NCI-H187 treated with DMSO at 0.1 percent for 48 hours (cell line): ENCODE measurements at places on chromosomes 16 and 17.

GRCh38 chr17:50690887-50691549, 16.7 kb downstream of the ANKRD40 start:
- no peak for DNase-seq

DNA sequence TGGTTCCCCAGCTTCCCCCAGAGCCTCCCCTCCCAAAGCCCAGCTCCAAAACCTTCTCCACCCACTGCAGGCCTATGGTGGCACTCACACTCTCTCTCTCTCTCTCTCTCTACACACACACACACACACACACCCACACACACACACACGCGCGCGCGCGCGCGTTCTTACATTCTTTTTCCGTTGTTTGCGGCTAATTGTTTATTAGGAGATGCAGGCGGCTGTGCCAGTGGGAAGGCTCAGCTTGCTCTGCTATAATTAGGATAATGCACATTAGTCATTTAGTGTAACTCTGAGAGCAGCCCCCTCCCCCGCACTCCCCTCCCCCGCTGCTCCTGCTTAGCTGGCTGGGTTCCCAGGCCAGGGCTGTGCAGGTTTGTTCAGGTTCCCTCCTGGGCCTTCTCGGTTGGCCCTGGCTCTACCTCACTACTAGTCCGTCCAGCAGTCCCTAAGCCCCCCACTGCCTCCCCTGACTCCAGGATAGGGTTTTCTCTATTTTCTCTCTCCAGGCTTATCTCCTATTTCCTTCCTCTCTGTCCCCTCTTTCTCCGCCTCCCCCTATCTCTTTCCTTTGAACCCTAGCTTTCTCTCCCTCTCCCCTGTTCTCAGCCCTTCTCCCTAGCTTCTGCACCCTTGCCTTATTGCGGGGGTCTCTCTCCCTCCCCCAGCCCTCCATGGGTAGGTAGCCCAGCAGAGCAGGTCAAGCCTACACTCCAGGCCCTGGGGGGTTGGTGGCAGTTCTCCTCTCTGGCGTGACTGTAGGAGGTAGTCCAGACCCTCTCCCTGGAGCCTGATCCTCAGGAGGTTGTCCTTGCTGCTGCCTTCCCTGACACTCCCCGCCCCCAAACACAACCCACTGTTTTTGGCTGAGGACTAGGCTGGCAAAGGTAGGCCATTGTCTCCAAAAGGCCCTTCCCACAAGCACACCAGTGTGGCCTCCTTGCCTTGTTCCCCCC, 34.0 kb downstream of the TMEM132E start:
- DNase-seq = no peak

GRCh38 chr16:87165885-87166284, 151.3 kb downstream of the C16orf95 start:
- DNase-seq = no peak

- no peak for DNase-seq
Measured at GRCh38 chr16:89582614-89583196, 7.1 kb downstream of the CPNE7 start.

- DNase-seq = peak; percentile 40
Measured at GRCh38 chr16:14013571-14014283, 57.4 kb upstream of the MRTFB start.

DNA sequence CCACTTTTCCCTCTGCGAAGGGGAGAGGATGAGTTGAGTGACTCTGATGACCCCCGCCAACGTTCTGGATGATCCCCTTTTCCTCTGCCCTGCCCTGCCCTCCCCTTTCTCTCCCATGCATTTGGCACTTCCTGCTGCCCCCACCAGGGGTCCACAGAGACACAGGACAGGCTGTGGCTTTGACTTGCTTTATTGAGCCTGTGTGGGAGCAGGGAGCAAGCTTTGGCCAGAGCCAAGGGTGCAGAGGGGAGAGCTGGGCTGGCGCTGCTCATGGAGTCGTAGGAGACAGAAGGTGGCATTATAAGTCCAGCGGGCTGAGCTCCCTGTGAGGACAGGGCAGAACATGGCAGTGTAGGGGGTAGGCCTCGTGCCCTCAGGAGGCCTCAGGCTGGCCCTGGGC, 1.6 kb downstream of the PPY start:
- no peak for DNase-seq

DNA sequence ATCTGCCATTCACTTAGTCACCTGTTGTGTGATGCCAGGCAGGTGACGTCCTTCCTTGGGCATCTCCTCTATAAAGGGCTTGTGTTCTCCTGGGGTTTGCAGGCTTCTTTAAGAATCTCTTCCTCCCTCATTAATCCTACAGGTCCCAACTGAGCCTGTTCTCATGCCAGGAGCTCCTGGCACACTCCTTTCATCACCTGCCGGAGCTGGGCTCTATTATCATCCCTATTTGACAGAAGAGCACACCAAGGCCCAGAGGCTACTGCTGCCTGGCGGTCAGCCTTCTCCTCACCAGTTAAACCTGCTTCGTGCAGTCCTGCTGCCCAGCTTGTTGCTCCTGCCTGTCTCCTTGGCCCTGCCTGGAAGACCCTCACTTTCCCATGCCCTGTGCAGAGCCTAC, 51.2 kb downstream of the RAI1 start:
- DNase-seq = no peak

GRCh38 chr17:37789021-37789565, 44.2 kb upstream of the HNF1B start:
- no peak for DNase-seq

DNA sequence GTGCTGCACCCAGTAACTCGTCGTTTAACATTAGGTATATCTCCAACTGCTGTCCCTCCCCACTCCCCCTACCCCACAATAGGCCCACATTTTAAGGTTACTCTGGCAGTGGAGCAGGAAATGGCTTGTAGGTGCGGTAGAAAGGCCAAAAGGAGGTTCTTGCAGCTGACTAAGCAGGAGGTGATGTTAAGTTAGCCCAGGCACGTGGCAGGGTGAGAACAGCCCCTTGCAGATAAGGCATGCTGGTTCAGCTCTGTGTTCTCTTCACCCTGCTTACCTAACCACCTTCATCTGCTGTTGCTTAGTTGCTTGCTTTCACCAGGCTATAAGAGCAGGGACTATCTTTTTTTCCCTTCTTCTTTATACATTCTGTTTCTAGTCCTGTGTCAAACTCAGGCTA, 1082.8 kb upstream of the RBFOX1 start:
- no peak for DNase-seq

DNA sequence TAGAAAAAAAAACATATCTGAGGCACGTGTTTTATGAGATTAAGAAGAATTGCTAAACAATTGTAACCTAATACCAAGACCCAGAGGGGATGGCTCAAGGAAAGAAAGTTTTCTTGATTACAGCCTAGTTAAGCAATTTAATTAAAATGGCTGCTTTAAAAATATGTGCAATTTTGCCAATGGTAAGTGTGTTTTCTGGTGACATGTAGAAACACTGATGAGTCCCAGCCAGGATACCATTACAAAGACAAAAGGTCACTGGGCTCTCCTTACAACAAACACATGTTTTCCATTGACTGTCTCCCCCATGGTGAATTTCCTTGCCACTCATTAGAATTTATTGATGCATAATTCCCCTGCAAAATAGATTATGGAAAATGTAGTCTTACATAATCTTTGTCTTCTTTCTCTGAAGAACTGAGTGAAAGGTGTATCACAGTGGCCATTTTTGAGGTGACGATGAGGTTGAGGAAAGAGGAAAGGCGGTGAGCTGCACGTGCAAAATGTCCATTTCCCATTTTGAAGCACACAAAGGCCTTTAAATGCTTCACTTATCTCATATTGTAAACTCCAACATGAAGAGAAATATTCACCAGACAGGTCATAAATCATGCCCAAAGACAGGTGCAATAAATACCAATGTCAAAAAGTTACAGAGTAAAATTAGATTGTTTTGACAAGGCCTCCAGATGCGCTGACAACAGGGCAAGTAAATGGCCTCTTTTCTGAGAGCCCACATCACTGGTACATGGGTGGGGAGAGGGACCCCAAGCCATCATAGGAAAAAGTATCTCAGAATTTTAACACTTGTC, 696.9 kb downstream of the KCNJ2 start:
- DNase-seq = no peak

DNA sequence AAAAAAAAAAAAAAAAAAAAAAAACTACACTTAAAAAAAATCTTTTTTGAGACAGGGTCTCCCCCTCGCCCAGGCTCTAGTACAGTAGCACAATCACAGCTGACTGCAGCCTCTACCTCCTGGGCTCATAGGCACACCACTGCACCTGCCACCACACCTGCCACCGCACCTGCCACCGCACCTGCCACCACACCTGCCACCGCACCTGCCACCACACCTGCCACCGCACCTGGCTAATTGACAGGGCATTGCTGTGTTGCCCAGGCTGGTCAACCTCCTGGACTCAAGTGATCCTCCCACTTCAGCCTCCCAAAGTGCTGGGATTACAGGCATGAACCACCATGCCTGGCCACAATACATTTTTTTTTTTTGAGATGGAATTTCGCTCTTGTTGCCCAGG, 17.6 kb upstream of the WDR45B start:
- no peak for DNase-seq

GRCh38 chr16:54462151-54462651, 175.6 kb upstream of the IRX3 start:
- DNase-seq = no peak

DNA sequence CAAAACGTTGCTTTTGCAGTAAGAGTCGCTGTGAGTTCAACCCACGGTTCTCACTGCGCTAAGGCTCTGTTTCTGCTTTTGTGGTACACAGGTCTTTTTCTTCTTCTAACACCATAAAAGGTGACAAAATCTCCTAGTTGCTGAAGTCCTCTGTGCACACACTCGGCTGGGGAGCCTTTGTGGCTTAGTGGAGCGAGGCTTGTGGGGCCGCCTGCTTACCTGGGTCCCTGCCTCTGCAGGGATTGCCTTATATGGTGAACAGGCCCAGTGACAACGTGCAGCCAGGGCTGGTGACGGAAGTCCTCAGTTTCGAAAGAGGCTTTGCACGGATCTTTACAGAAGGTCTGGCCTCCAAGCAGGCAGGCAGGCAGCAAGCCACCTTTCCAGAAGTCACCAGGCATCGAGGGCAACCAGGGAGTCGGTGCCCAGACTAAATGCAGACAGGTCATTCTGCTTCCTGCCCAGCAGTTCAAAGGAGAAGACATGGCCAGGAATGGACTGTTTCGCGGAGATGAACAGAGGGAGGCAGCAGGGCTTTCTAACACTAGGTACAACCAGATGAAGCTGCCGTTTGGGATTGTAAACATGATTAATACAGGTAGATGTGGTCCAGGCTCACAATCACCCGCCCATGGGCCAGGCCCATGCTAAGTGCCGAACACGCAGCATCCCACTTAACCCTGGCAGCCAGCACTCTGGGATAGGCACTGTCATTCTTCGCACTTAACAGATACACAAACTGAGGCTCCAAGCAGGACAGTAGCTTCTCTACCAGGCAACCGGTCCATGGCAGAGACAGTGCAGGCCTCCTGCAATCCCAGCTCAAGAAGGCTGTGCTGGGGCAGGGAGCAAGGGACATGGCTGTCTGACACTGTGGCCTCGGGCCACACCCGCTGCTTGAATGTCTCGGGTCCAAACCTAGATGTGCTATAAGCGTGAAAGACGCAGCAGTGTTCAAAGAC, 10.7 kb upstream of the MEAK7 start:
- no peak for DNase-seq

GRCh38 chr17:50203086-50203485, 1.7 kb upstream of the COL1A1 start:
- DNase-seq = no peak

DNA sequence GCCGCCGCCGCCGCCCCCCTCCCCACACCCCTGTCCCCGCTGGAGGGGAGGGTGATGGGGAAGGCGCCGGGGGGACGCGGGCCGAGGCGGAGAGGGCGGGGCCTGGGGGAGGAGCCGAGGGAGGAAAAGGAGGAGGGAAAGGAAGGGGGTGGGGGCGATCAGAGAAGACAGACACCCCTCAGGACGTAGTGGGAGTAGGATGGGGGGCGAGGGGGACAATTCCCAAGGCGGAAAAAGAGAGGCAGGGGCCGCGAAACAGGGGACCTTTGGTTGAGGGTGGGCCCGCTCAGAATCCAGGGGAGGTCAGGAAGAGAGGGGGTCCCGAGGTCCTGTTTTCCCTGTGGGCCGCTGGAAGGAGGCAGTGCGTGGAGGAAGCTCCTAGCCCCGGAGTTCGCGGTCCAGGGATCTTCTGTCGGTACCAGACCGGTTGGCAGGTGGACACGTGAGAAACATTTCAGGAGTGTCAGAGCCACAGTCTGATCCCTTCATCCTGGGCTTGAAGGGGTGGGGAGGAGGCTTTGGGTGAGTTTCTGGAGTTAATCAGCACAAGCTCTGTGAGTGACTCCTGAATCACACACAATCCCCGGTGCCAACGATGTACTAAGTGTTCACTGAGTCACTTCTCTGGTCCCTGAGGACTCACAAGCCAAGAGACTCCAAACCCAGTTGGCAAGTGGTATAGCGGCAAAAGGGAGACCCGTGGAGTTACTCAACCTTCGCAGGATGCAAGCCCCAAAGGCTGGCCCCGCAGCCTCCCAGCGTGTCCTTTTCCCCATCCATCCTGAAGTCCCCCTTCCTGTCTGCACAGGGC, at the start of gene XYLT1:
Gene XYLT1, minus strand, starts transcription at position 53 of the 811 bp plus-strand sequence. CDS start 164 bp downstream, outside the sequence.
- DNase-seq = no peak

GRCh38 chr17:386141-386876, 33.7 kb upstream of the RPH3AL start:
- DNase-seq = no peak

DNA sequence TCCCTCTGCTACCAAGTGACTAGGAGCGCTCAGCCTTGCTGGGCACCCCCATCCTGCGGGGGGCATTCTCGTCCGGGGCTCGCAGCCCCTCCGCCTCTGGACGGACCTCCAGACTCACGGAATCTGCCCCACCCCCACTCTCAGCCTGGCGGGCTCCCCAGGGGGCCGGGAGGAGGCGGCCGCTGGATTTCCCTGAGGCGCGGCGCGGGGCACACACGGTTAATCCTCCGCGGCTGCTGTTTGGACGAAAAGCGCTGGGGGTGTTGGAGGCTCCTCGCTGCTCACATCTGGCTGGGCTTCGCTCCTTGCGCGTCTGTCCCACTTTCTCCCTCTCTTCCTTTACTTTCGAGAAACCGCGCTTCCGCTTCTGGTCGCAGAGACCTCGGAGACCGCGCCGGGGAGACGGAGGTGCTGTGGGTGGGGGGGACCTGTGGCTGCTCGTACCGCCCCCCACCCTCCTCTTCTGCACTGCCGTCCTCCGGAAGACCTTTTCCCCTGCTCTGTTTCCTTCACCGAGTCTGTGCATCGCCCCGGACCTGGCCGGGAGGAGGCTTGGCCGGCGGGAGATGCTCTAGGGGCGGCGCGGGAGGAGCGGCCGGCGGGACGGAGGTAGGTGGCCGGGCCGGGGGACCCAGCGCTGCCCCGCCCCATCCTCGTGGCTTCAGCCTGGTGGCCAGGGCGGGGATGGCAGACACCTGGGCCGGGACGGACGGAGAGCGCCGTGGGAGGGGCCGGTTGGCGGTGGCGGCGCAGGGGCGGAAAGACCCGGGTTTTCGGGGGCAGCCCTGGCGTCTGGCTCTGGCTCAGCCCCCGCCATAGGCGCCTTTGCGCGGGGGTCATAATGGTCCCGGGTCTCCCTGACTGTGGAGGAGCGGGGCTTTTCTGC, at the start of gene C1QTNF1:
Gene C1QTNF1, plus strand, starts transcription at position 284 of the 886 bp plus-strand sequence. CDS start 19,800 bp downstream, outside the sequence.
- DNase-seq = no peak

- DNase-seq = no peak
Measured at GRCh38 chr17:36932694-36933511, 4.4 kb upstream of the LHX1 start.

GRCh38 chr16:85552980-85553435, 60.1 kb upstream of the GSE1 start:
- DNase-seq = no peak
